ENCODE measurements at places on chromosomes 3 and 15.

DNA sequence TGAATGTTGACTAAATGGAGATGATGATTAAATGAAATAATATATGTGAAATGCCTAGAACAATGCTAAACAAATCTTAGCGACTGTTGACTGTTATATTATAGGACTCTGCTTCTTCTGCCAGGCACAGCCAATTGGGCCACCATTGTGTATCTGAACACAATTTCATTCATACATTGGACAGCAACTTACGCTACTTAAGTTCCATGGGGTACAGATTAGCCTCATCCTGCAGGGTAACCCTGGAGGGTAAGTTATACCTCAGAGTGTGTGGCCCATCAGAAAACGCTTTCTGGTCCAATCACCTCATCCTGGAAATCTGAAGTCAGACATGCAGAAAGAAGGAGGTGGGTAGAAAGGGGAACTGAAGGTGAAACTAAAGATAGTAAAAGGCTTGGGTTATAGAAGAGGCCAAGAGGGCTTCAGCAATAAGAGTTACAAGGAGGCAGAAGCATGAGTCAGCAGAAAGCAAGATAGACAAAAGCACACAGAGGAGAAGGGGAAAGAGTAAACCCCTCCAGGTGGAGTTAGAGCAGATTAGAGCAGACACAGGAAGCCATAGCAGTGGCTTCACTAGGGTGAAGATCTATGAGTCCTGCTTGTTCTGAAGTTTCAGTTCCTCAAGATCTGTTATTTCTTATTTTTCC, 119.3 kb upstream of the SLC24A5 start:
- no peak for DNase-seq

DNA sequence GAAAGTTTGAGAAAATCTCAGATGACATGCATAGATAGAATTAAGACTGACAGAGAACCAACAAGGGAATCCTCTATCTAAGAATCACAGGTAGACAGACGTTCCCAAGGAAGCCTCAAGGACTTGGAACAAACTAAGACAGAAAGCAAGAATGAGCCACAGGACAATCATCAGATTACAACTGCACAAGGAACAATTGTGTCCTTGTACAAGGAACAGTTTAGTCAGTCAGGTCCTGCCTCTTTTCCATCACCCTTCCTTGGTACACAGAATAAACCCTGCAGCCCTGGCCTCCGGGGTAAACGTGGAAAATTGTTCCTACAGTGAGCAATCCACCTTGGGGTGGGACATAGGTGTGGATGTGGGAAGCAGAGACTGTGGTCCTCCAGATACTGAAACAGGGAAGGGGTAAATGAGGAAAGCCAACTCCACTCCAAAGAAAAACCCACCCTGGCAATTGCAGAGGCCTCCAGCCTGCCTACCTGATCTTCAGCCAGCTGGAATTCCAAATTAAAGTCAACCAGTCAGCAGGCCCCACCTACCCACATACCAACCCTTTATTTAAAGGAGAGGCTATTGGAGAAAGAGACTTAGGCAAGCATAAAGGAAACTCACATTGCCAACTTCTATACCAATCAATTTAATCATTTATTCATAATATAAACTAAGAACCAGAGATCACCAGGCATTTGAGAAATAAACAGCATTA, 73.4 kb downstream of the ULK4 start:
- DNase-seq: no peak

DNA sequence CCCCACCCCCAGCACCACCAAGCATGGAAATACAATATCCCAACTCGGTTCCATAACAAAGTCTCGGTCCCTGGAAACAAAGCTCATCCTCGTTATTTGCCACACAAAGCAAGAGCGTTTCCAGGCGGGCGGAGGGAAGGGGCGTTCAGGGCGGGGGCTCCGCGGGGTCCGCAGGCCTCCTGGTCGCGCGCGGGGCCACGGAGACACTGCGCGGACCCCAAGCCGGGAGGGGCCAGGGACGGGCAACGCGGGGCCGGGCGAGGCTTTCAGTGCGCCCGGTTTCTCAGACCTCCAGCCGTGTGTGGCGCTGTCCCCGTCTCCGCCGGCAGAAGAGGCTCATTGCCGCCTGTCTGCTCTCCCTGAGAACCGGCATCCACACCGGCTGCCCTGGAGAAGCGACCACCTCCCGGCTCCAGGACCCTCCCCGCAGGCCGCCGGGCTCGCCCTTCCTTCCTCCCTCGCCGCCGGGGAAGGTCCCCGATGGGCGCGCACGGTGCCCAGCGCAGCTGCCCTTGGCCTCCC, 329.0 kb downstream of the OCA2 start:
- no peak for DNase-seq

DNA sequence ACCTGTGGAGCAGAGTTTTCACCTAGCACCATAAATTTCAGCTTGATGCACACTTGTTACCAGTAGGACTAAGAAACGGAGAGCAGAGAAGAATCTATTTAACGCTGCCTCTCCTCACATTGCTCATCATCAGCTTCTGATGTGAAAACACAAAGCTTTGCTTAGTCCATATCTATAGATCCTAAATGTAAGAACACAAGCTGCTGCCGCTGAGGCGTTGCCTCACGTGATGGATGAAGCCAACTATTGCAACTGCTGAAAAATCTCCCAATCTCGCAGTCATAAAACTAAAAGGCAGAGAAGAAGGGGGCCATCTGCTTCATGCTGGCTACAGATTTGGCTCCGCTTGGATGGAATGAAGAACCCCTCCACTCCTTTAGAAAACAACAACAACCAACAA, 42.7 kb downstream of the CADPS start:
- DNase-seq: no peak

GRCh38 chr3:10377148-10377725, 56.3 kb upstream of the SEC13 start:
- no peak for DNase-seq

DNA sequence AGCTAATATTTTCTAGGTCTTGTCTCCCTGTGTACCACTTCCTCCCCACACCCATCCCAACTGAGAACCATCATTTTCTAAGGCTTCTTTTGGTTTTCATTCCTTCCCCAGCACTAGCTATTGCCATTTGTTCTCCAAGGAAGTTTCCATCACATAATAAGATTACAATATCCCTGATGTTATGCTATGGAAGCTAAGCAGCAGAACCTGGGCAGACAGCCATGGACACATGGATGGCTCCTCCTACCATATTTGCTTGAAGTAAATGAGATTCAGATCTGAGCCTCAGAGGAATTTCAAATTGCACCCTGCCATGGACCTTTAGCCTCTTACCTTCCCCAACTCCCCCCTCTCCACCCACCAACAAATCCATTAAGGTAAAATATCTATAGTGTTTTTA, 31.5 kb downstream of the GASK1A start:
- DNase-seq: no peak

DNA sequence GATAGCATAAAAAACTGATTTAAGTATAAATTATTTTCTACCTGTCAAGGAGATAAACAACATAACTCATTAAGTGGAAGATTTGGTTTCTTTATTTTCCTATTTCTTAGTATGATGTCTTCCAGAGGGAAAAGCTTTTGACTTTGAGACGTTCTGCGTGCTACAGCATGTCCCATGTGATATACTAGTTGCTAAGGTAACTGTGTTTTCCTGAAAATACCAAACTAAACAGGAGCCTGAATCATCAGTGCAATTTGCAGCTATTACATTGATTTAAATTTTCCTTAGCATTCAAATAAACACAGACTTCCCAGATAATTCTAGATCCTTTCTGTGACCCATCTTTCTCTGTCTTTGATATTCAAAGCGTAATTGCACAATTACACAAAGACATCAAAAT, 117.7 kb upstream of the P2RY1 start:
- no peak for DNase-seq

- DNase-seq: no peak
These were observed 20.5 kb downstream of the MKRN2 start for GRCh38 chr3:12577379-12577778.

GRCh38 chr3:20344400-20344959, 158.5 kb upstream of the SGO1 start:
- DNase-seq: no peak

DNA sequence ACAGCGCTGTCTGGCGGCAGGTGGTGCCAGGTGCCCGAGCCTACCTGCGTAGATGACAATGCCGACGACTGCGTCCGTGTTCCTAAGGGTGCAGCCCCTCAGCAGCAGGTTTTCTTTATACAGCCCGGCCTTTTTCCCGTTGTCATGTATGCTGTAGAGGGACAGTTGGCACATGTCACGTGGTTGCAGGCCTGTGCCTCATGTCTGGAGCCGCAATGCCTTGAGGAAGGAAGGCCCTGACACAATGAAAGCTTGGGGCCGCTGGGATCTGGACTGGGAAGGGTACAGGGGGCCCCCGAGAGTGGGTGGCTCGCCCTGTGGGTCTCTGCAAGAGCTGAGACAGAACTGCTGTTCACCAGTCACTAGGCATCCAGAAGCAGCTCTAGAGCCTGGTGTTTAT, 136.0 kb downstream of the ATP10A start:
- DNase-seq: no peak

DNA sequence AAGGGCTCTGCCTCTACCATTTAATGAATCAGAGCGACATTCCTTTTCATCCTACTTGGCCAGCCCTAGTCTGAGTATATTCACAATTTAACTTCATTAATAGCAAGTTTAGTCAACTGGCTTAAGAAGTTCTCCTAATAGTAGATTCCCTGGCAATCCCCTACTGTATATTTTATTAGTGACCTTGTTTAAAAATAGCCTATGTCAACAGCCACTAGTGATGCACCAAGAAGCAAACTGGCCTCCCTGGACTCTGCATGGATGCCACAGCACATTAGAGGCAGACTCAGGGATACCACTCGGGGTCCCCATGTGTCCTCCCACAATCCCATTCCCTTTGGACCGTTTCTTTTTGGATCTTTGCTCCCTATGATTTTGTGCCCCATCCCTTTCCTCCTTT, 83.6 kb downstream of the THSD4 start:
- no peak for DNase-seq

- DNase-seq: no peak
These were observed 13.5 kb downstream of the GUCA1C start for GRCh38 chr3:108940166-108940565.

DNA sequence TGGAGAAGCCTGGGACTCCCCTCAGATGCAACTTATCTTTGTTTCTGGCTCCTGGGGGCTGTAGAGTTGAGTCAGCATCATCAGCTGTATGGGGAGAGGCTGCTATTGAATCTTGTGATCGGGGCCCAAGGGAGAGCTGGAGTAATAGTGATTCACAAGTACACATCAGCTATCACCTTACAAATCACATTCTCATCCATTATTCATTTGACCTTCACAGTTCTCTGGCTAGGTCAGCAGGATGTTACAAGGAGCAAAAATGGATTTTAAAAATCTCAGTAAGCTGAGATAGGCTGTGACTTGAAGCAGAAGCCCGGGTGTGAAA, 175.0 kb downstream of the OPA1 start:
- DNase-seq: no peak

All from NCI-H460 (cell line).